Stromal cell of bone marrow (primary cell): ENCODE measurements at places on chromosomes 2 and 18.

- DNase-seq, result no peak
These were observed 120.4 kb downstream of the LIPG start for GRCh38 chr18:49682173-49682802.

GRCh38 chr18:1595195-1595594 lies 690.5 kb downstream of the ADCYAP1 start:
- DNase-seq, result no peak

DNA sequence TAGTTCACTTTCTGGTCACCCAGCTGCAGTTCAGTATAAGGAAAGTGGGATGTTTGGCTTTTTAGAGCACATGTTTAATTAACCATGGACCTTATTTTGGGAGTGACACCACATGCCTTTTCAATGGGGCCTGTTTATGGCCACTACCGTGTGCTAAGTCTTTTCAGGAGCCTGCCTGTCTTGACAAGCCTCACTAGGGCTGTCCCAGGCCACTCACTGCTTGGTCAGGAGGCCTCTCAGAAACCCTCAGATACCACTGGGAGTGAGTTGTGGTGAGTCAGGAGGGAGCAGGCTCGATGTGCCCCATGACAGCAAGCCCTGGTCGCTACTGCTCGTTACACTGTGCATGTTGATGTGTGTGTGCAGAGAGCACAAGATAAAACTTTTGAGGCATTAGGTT lies 123.0 kb downstream of the MAP4K4 start:
- peak; percentile 72 for DNase-seq

GRCh38 chr2:105793196-105793975 lies 48.7 kb downstream of the NCK2 start:
- no peak for DNase-seq

DNA sequence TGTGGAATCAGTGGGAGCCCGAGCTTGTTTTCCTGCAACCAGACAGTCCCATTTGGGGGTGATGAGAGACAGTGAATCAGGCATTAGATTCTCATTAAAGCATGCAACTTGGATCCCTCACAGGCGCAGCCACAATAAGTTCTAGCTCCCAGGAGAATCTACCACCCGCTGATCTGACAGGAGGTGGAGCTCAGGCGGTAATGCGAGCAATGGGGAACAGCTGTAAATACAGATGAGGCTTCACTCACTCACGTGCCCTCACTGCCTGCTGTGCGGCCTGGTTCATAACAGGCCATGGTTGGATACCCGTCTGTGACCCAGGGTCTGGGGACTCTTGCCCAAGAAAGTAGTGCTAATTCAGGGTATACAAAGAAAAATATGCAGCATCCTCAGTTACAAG lies 144.8 kb upstream of the RGPD4 start:
- DNase-seq, result no peak

DNA sequence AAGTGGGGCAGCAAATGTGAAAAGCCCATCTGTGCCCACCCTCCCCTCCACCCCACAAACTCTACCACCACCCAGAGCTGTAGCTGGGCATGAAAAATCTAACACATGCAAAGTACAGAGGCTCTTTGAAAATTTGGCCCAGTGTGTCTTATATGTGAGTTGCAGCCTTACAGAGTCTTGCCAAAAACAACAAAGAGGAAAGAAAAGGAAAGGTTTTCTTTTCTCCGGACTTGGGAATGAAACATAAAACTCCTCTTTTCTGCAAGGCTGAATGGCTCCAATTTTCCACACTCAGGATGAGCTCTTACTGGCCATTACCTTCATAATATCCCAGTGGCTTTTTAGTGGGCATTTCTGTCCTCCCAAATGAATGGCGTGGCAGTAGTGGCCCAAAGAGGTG lies 27.9 kb upstream of the POU3F3 start:
- DNase-seq, result no peak

DNA sequence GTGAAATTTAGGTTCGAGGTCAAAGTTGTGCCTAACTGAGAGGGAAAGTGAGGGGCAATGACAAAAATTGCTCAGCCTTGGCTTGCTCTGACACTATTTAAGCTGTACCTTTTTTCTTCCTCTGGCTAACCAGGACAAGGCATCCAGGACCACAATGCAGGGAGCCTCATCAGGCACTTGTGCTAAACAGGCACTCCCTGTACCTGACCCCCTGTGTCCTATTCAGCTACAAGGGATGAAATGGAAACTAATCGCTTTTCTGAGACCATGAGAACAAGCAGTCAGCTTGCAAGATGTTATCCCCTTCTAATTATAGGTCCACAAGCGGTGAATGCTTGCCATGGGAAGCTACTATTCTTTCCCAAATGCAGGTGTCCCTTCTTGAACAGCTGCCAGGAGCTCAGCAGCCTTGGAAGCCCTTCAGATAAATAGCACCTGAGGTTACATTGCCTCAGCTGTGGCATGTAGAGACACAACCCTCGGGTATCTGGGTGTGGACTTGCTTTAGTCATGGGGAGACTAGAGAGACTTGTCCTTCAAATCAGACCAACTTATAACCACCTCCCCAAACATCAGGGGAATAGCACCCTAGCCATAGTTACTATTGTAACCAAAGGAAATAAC lies 19.1 kb upstream of the ITGA6 start:
- DNase-seq, result no peak

- no peak for DNase-seq
These were observed 95.7 kb downstream of the USP40 start for GRCh38 chr2:233470839-233471238.

DNA sequence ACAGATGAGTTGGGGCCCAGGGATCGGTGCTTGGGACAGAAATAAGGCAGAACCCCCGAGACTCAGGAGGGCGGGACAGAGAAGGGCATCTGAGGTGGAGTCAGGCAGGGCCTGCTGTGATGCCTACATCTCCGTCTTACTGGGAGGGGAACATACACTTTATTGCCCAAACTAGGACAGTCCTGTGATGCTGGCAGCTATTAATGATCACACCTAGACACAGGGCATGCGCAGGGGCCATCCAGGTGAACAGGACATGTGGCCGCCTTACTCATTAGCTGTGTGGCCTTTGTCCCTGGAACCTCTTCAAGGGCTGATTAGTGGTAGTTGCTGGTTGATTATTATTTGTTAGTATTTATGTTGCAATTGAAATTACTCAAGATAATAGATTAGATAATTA lies 33.2 kb downstream of the MLPH start:
- no peak for DNase-seq

GRCh38 chr18:12246849-12247808 lies 7.0 kb upstream of the CIDEA start:
- no peak for DNase-seq

DNA sequence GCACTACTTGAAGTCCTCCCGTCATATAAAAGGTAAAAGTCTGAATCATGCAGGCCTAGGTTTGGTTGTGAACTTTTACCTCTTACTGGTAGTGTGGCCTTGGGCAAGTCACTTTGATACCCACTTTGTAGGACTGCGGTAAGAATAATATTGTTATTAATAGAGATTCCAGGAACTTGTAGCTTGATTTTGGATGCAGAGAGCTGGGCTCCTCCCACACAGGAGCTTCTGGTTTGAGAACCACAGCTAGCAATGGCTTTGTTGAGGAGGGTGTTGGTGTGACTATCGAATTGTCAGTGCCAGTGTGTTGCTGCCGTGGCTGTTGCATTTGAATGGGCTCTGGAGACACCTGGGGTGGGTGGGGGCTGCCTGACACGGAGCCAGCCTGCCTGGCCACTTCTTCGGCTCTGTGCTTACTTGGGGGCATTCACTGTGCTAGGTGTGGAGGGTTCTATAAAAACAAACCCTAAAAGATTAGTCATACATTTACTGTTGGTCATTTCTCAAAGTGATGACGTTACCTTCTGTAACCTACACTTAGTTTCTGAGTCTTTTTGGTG lies 38.5 kb downstream of the ASAP2 start:
- DNase-seq, result no peak

DNA sequence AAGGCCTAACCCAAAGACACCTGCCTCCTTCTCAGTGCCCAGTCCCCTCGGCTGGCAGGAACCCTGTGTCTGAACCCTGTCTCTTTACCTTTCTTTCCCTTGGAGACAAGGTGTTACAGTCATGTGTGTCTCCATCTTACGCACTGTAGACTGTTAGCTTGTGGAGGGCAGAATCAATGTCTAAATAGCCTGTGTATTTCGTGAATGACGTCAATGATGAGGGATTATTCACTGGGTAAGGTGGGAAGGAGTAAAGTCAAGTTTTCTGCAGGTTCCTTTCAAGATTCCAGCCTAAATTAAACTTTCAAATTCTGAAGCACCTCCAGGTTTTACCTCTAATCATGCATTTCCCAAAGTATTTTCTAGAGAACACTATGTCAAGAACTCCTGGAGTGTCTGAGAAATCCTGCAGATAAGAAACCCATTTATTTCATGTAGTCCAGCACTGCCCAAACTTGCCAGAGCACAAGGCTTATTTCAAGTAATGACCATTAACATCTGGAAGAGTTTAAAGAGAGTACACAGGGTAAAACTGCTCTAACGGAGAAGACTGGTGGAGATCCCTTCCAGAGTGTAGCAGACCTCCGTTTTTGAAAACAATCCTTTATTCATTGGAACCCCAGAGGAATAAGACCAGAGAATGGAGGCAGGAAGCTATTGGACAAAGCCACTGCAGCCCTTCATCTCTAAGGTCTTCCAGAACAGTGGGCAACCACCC lies 72.8 kb downstream of the KCNF1 start:
- DNase-seq, result no peak

GRCh38 chr18:22082408-22082807 lies 87.0 kb upstream of the GATA6 start:
- DNase-seq, result no peak

DNA sequence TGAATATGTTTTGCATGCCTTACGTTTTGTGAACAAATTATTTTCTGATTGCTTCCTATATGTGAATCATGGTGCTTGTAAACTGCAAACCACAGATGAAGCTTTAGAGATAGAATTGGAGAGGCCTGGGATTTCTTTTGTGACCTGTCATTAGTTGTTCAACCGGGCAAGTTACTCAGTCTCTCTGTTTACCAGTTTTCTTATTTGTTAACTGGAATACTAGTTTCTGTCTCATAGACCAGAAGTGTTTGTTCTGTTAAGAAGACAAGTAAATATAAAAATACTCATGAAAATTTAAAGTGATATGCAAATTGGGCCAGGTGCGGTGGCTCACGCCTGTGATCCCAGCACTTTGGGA lies 27.3 kb downstream of the DGKD start:
- DNase-seq, result no peak

- no peak for DNase-seq
These were observed 130.3 kb downstream of the FHOD3 start for GRCh38 chr18:36427831-36428230.

GRCh38 chr2:115782286-115782685 lies 1339.8 kb downstream of the DPP10 start:
- DNase-seq, result no peak

DNA sequence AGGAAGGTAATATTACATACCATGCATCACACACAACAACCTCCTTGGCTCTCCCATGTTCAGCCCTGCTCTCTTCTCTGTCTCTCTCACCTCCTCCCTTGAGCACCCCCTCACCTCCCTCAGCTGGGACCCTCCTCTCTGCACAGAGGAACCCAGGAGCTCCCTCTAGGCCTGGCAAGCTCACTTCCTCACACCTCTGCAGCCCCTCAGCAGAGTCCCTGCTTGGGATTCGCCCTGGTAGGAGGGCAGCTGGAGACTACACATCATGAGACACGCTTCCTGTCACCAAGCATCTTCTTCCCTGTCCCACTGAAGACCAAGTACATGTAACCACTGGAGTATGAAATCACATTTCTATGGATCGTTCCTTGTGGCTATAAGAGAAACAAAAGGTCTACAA lies 51.0 kb downstream of the ADD2 start:
- no peak for DNase-seq

DNA sequence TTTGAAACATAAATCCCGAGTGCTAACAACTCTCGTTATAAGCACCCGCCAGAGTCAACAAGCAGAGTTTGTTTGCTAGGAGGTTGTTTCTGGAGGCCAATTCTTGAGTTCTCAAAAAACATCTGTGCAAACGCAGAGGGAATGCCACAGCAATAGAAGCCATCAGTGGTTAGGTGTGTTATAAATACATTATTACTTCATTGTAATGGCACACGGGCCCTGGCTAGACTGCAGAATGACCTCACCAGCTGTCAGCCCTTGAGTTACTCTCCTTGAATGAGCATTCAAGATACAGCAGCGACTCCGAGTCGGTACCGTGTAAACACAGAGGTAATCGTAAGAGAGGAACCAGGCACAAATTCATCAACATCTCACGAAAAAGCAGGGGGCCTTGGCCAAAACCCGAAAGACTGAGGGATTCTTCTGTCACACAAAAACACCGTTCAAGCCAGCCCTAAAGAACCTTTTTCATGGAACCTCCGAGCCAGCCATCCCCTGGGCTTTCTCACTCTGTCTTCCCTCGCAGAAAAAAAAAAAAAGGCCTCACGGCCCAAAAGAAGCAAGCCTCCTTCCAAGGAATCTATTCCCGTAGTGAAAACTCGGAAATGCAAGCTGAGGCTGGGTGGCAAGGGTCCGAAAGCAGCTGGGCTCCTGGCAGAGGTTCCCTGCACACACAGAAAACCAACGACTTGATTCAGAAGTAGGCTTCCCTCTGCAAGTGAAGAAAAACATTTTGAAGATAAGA lies 133.7 kb upstream of the MEIS1 start:
- peak; percentile 5 for DNase-seq

DNA sequence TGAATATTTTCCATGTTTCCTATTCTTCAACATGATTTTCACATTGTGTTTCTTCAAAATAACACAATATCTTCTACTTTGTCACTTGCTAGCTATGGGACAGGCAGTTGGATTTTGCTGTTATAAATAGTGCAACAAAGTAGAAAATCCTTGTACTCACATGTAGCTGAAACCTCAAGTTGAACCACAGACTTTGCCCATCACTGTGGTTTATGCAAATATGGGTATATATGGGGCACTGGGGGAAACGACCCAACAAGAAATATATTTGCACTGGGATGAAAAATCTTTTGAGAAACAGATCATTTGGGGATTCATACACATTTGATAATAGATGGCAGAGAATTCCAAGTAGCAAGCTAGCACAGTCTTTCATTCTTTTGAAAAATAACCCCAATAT lies 486.3 kb upstream of the MAP2 start:
- no peak for DNase-seq

- DNase-seq, result no peak
These were observed 7.9 kb downstream of the KHK start for GRCh38 chr2:27094353-27094984.

DNA sequence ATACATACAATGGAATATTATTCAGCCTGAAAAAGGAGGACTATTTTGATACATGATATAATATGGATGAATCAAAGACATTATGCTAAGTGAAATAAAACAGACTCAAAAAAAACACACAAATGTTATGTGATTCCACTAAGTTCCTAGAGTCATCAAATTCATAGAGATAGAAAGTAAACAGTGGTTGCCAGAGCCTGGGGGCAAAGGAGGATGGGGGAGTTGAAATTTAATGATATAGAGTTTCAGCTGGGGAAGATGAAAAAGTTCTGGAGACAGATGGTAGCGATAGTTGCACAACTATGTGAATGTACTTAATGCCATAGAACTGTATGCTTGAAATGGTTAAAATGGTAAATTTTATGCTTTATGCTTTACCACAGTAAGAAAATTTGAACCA lies 119.7 kb downstream of the METTL4 start:
- no peak for DNase-seq

GRCh38 chr2:228065686-228066085 lies 115.8 kb downstream of the SPHKAP start:
- no peak for DNase-seq

- no peak for DNase-seq
These were observed 67.3 kb downstream of the CAMKMT start for GRCh38 chr2:44429034-44429433.

GRCh38 chr2:203936535-203936934 lies at the start of gene ICOS:
TSS of gene ICOS (plus strand) at chr2:203936763. CDS start at chr2:203936815, 52 bp downstream.
- no peak for DNase-seq
